ENCODE measurements at places on chromosomes 6 and 20. TPM values are rescaled to one million over a fixed set of nuclear protein-coding genes. Genes with fewer than 3 reads are reported as not detected.

Gene RRAGD
- 3.7 TPM for polyA plus RNA-seq

Gene HSPA1L
- 0.59 TPM for polyA plus RNA-seq

Gene DPPA5
- not detected for polyA plus RNA-seq

Gene NRN1
- polyA plus RNA-seq = 25.9 TPM

Gene PTGIS
- 79.7 TPM for polyA plus RNA-seq

Gene ISM1
- 1.0 TPM for polyA plus RNA-seq

Gene SLC32A1
- not detected for polyA plus RNA-seq

Gene NRSN1
- not detected for polyA plus RNA-seq

Gene CNR1
- 6.9 TPM for polyA plus RNA-seq

Gene RFX6
- polyA plus RNA-seq = not detected

Gene CYP39A1
- 4.8 TPM for polyA plus RNA-seq

Gene UNC5CL
- 0.90 TPM for polyA plus RNA-seq

Gene HEY2
- polyA plus RNA-seq = 3.3 TPM

Gene CFB
- polyA plus RNA-seq = 211 TPM

Gene KCNG1
- polyA plus RNA-seq = 0.22 TPM

Gene CPXM1
- polyA plus RNA-seq = 38.5 TPM

Gene NPEPL1
- 48.6 TPM for polyA plus RNA-seq

Gene LST1
- polyA plus RNA-seq = 41.1 TPM

Gene ZNF165
- polyA plus RNA-seq = 0.31 TPM

Gene TMEM217
- 0.90 TPM for polyA plus RNA-seq

Gene ADGRF4
- 0.04 TPM for polyA plus RNA-seq

Gene GPSM3
- polyA plus RNA-seq = 27.7 TPM

Gene ARFGEF3
- 0.45 TPM for polyA plus RNA-seq

Gene HLA-DQA1
- polyA plus RNA-seq = 6.2 TPM

Gene PIGT
- 45.9 TPM for polyA plus RNA-seq

Gene RUNX2
- 0.31 TPM for polyA plus RNA-seq

Gene RSPO3
- 27.6 TPM for polyA plus RNA-seq

Gene LY6G6D
- polyA plus RNA-seq = not detected

Gene DNAH8
- polyA plus RNA-seq = under 0.01 TPM

Gene CRISP2
- not detected for polyA plus RNA-seq

Gene PPP1R14C
- polyA plus RNA-seq = 0.40 TPM

Gene EYA4
- 0.90 TPM for polyA plus RNA-seq

Gene PRSS16
- polyA plus RNA-seq = 32.4 TPM

Gene HLA-DPB1
- 48.0 TPM for polyA plus RNA-seq

Gene LHFPL5
- not detected for polyA plus RNA-seq

Gene MOG
- not detected for polyA plus RNA-seq

Gene BPIFB4
- not detected for polyA plus RNA-seq

Gene PAK5
- 0.44 TPM for polyA plus RNA-seq

Gene COL10A1
- polyA plus RNA-seq = not detected

Gene PHACTR3
- not detected for polyA plus RNA-seq

Gene CST5
- polyA plus RNA-seq = not detected

Gene DOP1A
- polyA plus RNA-seq = 4.4 TPM

Gene CRIP3
- polyA plus RNA-seq = not detected

Gene LRRC73
- polyA plus RNA-seq = not detected

Gene TRAM2
- 13.6 TPM for polyA plus RNA-seq

Gene ELOVL4
- polyA plus RNA-seq = 0.27 TPM

Gene GSTA3
- 0.45 TPM for polyA plus RNA-seq

Gene DLL1
- 8.2 TPM for polyA plus RNA-seq

Gene POFUT1
- 10.6 TPM for polyA plus RNA-seq

Gene KPNA5
- polyA plus RNA-seq = 4.7 TPM

Gene SLC2A10
- polyA plus RNA-seq = 6.7 TPM

Gene RPS21
- 3,685 TPM for polyA plus RNA-seq
